GM20000 (cell line): ENCODE measurements at places on chromosomes 5 and 9.
A peak's percentile ranks its signal among the peaks of the same experiment; 100 is the strongest.

DNA sequence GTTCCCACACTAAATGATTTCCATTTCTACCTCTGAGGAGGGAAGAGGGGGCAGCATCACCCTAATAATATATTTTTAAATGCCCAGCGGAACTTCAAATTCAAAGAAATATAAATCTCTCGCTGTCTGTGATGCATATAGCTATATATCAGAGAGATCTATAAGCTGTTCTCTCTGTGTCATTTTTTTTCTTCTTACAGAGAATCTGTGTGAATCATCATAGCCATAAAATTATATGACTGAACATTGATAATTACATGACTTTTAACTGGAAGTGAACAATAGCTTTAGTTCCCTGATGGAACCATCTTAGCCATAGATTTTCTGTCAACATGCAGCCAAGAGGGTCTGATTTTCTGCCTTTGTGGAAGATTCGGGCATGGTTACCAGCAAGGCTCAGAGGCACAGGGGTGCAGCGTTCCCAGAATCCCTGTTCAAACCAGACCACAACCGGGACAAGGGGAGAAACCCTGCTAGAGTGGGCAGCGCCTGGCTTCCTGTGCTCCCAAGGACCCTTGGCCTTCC is 93.7 kb upstream of the OSMR start:
- no peak for DNase-seq

DNA sequence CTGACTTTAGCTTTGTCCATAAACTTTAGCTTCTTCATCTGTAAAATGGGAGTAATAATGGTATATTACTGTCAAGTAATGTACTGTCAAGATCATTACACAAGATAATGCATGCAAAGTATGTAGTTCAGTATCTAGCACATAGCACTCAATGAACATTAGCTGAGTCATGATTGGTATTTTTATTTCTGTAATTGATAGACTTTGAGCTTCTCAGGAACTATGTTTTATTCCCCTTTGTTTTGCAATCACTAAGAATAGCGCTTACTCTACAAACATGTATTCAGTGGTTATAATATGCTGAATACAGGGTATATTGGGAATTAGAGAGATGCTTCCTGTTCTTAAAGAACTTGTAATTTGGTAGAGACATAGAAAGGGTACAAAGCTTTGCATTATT is 142.3 kb upstream of the KLF9 start:
- DNase-seq, result no peak

- DNase-seq, result no peak
These were observed 10.1 kb upstream of the UBAC1 start for GRCh38 chr9:135971111-135971766.

GRCh38 chr5:10352430-10353240 is 860 bp upstream of the MARCHF6 start:
- no peak for DNase-seq

GRCh38 chr5:28430565-28431178 is 1392.3 kb upstream of the CDH9 start:
- DNase-seq, result no peak

GRCh38 chr9:14316602-14317300 is 2.8 kb upstream of the NFIB start:
- no peak for DNase-seq

DNA sequence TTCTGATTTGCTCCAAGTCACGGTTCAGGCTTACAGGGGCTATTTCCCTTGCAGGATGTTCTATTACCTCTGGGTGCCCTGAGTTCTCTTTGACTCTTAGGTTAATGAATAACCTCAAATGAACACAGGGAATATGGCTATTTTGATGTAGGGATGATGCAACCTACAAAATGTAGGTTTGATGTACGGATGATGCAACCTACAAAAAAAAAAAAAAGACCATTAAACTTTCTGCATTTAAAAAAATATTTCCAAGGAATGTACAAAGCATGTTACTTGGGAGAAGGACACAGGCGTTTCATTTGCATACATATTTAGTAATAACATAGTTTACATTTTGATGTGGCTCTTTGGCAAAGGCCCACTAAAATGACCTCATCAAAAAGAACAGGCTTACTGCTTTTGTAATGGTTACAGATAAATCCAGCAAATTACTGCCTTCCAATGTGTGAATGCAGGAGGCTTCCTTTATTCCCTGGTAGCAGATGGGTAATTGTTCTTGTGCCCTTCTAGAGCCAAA is 36.3 kb downstream of the ZNF474 start:
- DNase-seq, result no peak

- DNase-seq, result no peak
These were observed 135.3 kb downstream of the PRELID2 start for GRCh38 chr5:145699846-145700245.

DNA sequence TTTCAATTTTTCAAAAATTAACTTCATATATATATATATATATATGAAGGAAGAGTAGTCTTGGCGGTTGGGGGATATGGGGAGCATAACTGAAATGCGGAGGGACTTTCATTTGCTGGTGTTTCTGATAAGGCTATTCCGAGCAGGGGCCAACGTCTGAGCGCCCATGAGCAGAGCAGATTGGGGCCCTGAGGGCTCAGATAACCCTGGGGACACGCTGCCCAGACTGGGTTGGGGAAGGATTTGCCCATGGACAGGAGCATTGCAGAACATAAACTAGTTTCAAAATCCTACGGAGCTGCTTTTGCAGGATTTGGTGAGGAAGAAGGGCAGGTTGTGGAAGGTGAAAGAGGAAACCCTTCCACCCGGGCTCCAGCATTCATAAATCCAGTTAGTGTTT is 240.2 kb downstream of the IRX1 start:
- DNase-seq, result no peak

GRCh38 chr9:74887041-74887980 is at the start of gene TRPM6:
TRPM6 (minus strand) TSS chr9:74887921; CDS start chr9:74887856, 65 bp downstream.
- DNase-seq, result no peak

- no peak for DNase-seq
These were observed 18.4 kb downstream of the CARD19 start for GRCh38 chr9:93114169-93114983.

DNA sequence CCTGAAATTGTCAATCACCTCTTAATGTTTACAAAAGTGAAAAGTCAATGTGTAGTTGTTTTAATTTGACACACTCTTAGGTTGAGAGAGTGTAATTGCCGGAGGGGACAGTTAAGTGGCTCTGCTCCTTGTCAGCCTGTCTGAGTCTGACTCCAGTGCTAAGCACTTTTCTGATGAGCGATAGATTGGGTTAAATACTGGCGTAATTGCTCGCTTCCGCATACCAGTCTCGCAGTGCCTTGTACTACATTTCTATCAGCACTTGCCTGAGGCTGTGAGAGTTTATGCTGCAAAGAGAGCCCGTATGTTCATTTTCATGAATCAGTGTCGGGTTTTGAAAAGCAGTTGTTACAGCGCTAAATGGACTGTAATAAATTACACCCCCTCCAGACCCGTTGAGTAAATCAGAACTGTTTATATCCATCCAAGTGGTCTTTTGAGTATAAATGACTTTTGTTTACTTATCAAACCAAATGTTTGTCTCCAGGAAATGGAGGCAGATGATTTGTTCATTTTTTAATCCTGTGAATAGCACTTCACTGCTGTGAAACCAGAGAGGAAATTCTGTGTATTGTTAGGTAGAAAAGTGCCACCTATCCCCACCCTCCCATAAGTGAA is 41.0 kb upstream of the DMRT3 start:
- no peak for DNase-seq

GRCh38 chr5:109649318-109649717 is 40.4 kb upstream of the MAN2A1 start:
- no peak for DNase-seq

- DNase-seq, result peak; percentile 26
These were observed 64.5 kb downstream of the C9orf152 start for GRCh38 chr9:110143485-110143884.

- DNase-seq, result no peak
These were observed 149.8 kb downstream of the MACIR start for GRCh38 chr5:103408408-103408807.

DNA sequence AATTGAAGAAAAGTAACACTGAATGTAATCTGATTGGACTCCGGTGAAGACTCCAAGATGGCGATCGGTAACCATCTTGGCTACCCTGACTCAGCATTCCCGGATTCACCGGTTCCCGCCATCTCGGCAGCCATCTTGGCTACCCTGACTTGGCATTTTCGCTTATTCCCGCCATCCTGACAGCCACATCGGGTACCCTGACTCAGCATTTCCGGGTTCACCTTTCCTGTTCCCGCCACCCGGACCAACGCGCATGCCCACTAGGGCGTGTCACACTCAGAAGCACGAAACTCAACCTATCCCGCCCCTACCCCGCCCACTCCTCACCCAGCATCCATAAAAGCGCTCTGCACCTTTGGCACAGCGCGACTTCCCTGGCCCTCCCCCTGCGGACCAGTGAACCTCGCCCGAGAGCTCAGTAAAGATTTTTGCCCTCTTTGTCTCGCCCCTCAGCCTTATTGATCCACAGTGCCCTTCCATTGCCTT is 17.2 kb downstream of the SPTLC1 start:
- no peak for DNase-seq

- no peak for DNase-seq
These were observed 128.8 kb upstream of the GPR151 start for GRCh38 chr5:146644831-146645230.

- no peak for DNase-seq
These were observed 8.9 kb upstream of the NREP start for GRCh38 chr5:111765613-111766571.

- DNase-seq, result no peak
These were observed 21.1 kb downstream of the UIMC1 start for GRCh38 chr5:176985516-176985915.

DNA sequence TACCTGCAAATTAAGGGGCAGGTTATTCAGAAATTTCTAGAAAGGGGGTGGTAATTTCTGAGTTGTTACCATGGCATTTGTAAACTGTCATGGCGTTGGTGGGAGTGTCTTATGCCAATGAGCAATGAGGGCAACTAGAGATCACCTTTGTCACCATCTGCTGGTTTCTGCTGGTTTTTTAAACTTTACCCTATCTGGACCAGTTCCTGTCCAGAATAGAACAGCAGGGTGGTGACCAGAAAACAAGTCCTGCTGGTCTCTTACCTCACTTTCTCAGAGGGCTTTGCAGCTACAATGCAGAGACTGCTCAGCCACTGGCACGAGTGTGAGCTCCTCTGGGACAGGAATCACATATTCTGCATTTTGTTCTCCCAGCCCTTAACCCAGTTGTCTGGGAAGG is 51.4 kb downstream of the FAM114A2 start:
- no peak for DNase-seq

DNA sequence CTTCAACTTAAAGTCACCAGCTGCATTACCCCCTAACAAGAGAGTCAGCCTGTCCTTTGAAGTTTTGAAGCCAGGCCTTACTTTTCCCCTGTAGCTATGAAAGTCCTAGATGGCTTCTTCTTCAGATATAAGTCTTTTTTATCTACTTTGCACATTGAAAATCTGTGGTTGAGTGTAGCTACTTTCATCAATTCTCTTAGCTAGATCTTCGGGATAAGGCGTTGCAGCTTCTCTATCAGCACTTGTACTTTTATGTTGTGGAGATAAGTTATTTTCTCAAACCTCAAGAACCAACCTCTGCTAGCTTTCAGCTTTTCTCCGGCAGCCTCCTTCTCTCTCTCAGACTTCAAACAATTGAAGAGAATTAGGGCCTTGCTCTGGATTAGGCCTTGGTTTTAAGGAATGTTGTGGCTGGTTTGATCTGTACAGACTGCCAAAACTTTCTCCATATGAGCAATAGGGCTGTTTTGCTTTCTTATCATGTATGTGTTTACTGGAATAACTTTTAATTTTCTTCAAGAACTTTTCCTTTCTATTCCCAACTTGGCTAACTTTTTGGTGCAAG is 21.6 kb downstream of the CATSPER3 start:
- no peak for DNase-seq

- peak; percentile 82 for DNase-seq
These were observed 1.1 kb downstream of the CFAP77 start for GRCh38 chr9:132411091-132411508.

- no peak for DNase-seq
These were observed 214.3 kb upstream of the GRIA1 start for GRCh38 chr5:153276151-153276550.

GRCh38 chr5:42950456-42951292 is 89.4 kb downstream of the ANXA2R start:
- peak; percentile 74 for DNase-seq

- DNase-seq, result no peak
These were observed 22.9 kb upstream of the AOPEP start for GRCh38 chr9:94703488-94704140.

- DNase-seq, result no peak
These were observed 14.8 kb downstream of the ACO1 start for GRCh38 chr9:32399110-32399815.

DNA sequence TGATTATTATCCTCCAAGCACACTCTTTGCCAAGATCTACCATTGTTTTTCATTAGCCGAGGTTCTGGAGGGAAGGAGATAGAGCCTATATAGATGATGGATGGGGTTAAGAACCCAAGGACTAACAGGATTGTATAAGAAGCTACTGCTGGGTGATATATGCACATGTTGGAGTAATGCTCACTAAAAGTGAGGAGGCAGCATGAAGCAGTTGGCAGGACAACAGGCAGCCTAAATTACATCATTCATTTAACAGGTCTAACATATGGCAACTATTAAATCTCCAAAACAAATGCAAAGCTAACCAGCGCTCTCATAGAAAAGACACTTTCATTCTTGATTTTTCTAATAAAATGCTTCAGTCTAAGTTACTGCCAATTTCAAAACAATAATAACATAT is 293.2 kb downstream of the EPB41L4A start:
- DNase-seq, result no peak

DNA sequence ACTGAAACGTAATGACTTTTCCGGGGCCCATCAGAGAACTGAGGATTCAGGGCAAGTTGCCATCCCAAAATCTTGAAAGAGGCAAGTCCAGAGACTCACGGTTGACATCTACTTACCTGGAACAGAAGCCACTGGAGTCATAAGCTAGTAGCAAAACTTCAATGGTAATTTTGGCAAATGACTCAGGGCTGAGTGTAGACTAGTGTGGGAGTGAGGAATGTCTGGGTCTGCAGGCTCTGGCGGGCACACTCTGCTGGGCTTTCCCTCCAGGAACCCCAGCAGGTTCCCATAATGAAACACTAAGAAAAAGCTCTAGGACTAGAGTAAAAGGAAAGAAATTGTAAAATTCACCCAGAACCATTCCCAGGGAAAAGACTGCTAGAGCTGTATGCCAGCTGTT is 122.9 kb upstream of the NFIL3 start:
- DNase-seq, result no peak

- no peak for DNase-seq
These were observed 48.2 kb downstream of the ADAMTS12 start for GRCh38 chr5:33843579-33843978.

- no peak for DNase-seq
These were observed 104.7 kb upstream of the ISL1 start for GRCh38 chr5:51278539-51278938.

DNA sequence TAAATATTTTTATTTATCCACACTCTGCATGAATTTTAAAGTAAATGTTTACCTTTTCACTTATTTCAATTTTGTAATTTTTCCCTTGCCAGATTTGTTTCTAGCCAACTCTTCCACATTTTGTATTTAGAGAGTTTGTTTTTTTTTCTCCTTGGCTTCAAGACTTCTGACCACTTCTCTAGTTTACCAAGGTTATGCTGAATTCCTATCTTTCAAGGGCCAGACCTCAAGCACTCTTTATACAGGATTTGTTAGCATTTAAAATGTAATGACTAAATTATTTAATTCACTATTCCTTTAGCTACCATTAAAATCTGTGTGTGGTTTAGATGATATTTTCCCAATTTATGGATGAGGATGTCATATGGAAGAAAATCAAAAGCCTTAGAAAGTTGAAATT is 42.5 kb downstream of the MEF2C start:
- DNase-seq, result no peak

GRCh38 chr5:179115307-179115706 is 55.1 kb downstream of the ZNF354C start:
- DNase-seq, result peak; percentile 10
